Hindlimb muscle (tissue), 1 donor: ENCODE measurements at places on chromosomes 5 and 9. TPM values are rescaled to one million over a fixed set of nuclear protein-coding genes. Genes with fewer than 3 reads are reported as not detected.

TLX3 gene
- polyA plus RNA-seq = not detected

CETN3 gene
- 27.9 TPM for polyA plus RNA-seq

TRMO gene
- 11.7 TPM for polyA plus RNA-seq

PRRC1 gene
- 51.0 TPM for polyA plus RNA-seq

TMEM252 gene
- 1.8 TPM for polyA plus RNA-seq

DBH gene
- 0.54 TPM for polyA plus RNA-seq

CCIN gene
- 0.59 TPM for polyA plus RNA-seq

NOXA1 gene
- 4.2 TPM for polyA plus RNA-seq

SLCO4C1 gene
- polyA plus RNA-seq = 4.4 TPM

DNA sequence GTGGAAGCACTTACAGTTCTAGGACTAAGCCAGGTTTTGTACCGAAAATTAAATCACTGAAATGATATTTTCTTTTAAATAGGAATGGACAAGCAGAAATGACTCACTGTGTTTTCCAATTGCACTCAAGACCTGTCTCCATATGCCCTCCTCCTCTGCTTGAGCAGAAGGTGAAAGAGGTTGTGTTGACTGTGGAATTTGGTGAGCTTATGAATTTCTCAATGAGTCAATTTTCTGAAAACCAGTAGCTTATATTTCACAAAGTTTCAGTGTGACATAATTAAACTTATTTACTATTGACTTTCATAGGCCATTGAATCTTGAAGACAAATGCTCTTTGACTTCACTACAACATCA, 249.9 kb downstream of the NPR3 start:
- no peak for DNase-seq

DNA sequence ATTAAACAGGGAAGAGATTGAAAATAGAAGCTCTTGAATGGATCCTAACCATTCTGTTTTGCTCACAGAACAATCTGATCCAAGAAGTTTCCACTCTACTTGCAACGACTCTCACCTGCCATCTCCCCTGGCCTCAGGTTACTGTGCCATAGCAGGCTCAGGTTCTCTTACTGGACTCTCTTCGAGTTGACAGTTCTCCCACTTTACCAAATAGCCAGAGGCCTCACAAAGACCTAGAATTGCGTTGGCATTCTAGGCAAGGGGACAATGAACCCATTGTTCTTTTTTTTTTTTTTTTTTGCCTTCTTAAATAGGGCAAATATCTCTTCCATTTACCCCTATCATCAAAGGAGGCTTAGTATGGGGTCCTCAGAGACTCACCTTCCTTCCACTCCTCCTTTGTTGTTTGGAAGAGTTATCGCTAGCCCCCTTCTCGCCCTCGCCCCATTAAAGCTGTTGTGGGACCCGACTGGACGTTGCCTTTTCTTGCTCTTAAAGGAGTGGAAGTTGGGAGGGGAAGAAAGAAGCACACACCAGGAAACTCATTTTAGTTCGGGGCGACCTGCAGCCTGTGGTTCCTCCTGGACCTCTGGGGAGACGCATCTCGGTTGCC, 688 bp upstream of the PLPPR1 start:
- DNase-seq = no peak

DNA sequence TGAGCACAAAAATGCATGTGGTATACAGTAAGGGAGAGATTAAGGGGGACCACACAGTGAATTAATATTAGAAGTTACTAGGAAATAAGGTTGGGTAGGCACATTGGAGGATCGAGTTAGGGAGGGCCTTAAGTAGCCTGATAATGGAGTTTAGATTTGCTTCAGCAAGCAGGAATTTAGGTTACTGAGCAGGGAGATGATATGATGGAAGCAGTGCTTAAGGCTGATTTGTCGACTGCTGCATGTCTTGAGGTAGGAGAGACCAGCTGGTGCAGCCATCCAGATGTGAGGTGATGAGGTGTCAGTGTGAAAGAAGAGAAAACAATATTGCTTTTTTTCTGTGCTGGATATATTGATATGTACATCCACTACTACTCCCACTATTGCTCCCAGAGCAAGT, 55.2 kb upstream of the ACTBL2 start:
- DNase-seq = no peak

- DNase-seq = no peak
Observed at GRCh38 chr5:145027286-145027685, 807.9 kb downstream of the PRELID2 start.

GRCh38 chr9:110767559-110768063, 99.0 kb downstream of the MUSK start:
- DNase-seq = no peak

DNA sequence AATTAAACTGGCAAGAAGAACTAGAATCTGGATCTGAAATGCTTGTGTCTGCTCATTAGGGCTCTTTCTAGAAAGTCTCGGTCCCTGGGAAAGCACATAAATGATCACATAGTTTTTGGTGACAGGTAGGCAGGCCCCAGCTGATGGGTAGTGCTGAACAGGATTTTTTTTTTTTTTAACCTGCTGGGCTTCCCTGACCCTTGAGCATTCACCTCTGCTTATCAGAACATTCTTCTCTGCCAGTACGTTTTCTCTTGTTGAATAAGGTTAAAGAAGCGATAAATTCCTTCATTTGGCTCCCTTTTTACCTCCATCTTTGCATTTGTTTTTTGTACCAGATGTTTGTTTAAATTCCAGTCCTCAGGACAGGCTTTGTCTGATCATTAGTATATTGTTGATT, 8.8 kb downstream of the KDM4C start:
- DNase-seq = no peak

- DNase-seq = no peak
Observed at GRCh38 chr5:107301999-107302398, 368.7 kb downstream of the EFNA5 start.

- DNase-seq = no peak
Observed at GRCh38 chr9:36423206-36423605, 23.1 kb upstream of the RNF38 start.

GRCh38 chr9:127393645-127394044, 3.3 kb upstream of the SLC2A8 start:
- DNase-seq = no peak

- DNase-seq = peak; percentile 19
Observed at GRCh38 chr9:120265791-120266190, 314.2 kb downstream of the CDK5RAP2 start.

DNA sequence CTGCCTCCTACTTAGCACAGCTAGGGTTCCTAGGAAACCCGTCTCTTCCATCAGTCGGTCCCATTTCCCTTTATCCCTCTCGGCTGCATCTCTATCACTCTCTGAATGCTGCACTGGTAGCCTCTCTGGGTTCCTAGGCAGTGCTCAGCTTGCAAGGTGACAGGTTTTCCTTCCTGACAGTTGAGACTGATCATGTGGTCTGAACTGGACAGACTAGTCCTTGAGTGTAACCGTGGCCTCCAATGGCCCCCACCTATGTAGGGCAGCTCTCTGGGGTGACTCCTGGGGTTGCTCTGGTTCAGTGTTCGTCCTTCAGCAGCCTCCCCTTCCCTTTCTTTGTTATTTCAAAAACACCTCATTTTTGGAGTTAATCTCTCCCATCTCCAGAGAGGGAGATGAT, 3.8 kb downstream of the TMEM8B start:
- no peak for DNase-seq

DNA sequence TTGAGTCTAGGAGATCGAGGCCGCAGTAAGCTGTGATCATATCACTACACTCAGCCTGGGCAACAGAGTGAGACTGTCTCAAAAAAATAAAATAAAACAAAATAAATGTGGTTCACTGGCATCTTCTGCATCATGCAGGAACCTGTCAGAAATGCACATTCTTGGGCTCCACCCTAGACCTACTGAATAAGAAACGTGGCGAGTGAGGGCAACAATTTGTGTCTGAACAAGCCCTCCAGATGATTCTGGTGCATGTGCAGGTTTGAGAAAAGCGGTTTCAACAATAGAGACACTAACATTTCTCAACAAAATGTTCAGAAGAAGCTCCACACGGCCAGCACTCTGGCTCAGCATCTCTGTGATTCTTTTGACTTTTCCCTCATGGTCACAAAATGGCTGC, 42.8 kb upstream of the CPEB4 start:
- no peak for DNase-seq

DNA sequence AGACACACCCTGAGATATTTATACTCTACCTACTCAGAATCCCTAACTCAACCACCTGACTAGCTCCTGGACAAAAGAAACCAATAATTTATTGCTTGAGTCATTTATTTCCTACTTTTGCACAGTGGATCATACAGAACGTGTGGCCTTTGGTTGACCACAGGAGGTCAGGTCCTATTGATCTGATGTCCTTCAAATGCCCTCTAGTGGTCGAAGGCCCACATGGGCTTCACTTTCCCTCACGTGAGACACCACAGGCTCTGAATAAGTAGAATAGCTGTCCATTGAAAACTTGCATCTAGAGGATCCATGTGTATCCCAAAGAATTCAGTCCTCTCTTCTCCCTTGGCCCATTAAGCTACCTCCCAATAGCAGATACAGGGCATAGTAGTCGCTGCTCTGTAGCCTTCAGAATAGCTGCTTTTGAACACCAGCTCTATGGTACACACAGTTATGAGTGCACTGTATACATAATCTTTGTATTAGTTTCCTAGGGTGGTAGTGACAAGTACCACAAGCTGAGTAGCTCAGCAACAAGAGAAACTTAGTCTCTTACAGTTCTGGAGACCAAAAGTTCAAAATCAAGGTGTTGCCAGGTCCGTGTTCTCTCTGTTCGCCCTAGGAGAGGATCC, 177.6 kb upstream of the SMARCA2 start:
- peak; percentile 34 for DNase-seq

DNA sequence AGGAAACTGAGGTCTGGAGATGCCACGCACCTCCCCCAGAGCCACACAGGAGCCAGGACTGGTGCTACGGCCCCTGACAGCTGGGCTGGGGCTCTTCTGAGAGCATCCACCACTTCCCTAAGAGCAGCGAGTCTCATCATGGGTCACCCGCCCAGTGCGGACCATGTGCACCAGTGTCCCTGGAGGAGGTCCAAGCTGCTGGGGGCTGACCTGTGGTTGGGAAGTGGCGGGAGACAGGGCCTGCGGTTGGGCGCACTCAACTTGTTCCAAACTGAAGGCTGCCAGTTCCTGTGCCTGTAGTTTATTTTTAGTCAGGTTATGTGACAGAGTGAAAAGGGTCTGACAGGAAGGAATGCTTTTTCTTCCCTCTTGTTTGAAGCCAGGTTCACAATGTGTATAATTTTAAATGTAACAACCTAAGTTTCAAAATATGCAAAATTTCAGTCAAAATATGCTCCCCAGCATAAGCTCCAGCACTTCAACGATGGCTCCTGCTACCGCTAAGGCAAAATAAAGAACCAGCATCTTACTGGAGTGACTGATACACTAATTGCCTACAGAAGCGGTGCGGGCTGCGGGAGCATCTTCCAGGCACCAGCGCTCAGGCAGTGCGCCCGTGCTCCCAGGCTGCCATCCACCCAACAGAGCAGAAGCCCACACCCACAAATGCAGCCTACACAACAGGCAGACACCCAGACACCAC, 14.8 kb downstream of the BARHL1 start:
- DNase-seq = no peak

DNA sequence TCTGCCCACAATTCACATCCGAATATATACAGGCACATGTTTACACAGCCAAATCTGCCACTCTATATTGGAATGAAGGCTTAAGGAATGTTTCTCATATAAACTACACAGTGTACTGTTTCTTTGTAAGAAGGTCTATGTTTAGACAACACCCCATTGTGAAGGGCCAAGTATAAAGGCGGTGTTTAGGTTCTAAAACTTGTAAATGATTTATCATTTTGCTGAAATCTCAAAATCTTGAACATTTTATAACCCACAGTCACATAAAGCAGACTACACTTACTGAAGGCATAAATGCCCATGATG, 94.0 kb downstream of the ZNF608 start:
- DNase-seq = no peak

- no peak for DNase-seq
Observed at GRCh38 chr9:121640491-121641223, 10.8 kb upstream of the DAB2IP start.

- DNase-seq = no peak
Observed at GRCh38 chr9:123157221-123157620, 111.2 kb downstream of the STRBP start.
